Breast epithelium (tissue), 4 donors: ENCODE measurements at places on chromosomes 13 and 19.

DNA sequence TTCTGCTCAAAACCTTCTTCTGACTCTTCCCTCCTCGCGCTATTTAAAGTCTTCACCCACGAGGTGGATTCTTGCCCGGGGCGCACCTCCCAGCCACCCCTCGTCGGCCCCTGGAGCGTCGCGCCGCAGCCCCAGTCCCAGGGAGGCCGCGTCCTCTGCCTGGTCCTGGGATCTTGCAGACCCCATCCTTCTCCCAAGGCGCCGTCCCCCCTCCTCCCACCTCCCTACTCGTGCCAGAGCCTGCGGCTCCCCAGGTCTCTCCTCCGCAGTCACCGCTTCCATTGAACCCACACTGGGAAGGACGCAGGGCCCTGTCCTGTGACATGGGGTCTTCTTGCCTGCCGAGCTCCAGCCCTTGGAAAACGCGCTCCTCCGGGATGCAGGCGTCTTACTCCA is 486 bp downstream of the ZNF808 start:
- H3K27ac ChIP-seq = peak overlapping the region; percentile 88
- no peak for DNase-seq
- H3K4me1 ChIP-seq = no peaks in the 10 kb centered on the region
- no peaks in the 10 kb centered on the region for H3K27me3 ChIP-seq
- H3K36me3 ChIP-seq = no peaks in the 10 kb centered on the region
- peak overlapping the region; percentile 80 for H3K4me3 ChIP-seq

DNA sequence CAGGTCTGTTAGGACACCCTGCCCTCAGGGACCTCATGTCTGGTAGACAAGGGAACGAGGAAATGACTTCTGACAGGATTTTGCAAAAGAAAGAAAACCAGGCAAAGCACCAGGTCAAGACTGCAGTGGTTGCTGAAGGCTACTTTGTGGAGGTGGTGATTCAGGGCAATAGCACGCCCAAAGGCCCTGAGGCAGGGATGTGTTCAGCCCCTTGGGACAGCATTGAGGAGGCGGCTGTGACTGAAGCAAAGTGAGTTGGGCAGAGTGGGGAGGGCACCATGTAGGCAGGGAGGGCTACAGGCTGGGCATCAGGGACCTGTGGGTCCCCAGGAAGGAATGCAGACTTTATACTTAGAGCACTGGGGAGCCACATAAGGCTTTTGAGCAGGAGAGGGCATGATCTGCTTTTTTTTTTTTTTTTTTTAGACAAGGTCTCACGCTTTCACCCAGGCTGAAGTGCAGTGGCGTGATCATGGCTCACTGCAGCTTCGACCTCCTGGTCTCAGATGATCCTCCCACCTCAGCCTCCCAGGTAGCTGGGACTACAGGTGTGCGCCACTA is 10.8 kb upstream of the HOMER3 start:
- no peaks in the 10 kb centered on the region for H3K36me3 ChIP-seq
- H3K27me3 ChIP-seq = no peaks in the 10 kb centered on the region
- no peak overlapping the region for H3K27ac ChIP-seq
- no peak for DNase-seq
- H3K4me1 ChIP-seq = no peaks in the 10 kb centered on the region

DNA sequence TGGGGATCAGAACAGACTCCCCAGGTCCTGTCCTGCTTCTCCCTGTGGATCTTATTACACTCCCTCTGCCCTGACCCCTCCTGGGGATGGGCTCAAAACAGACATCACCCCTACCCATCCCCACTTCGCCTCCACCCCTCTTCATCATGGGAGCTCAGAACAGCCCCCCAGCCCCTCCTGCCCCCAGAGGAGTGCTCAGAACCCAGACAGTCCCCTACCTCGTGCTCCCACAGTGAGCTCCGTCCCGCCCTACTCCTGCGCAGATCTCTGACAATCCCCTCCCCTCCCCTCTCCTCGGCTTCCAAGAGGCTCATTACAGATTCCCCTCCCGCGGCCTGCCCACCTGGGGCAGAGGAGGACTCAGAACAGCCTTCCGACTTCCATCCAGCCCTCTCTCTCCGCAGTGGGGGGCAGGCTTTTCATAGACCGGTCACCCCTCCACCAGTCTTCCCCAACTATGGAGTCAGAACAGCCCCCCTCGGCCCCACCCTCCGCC is 6.1 kb downstream of the NXNL1 start:
- no peaks in the 10 kb centered on the region for H3K4me1 ChIP-seq
- H3K27ac ChIP-seq = no peak overlapping the region
- H3K27me3 ChIP-seq = peaks cover 25% of the 10 kb centered on the region
- no peaks in the 10 kb centered on the region for H3K36me3 ChIP-seq

- no peak overlapping the region for H3K4me3 ChIP-seq
- no peak overlapping the region for H3K27ac ChIP-seq
- no peaks in the 10 kb centered on the region for H3K36me3 ChIP-seq
- no peaks in the 10 kb centered on the region for H3K4me1 ChIP-seq
- H3K27me3 ChIP-seq = no peaks in the 10 kb centered on the region
- no peak for DNase-seq
These were observed 1624.7 kb downstream of the PCDH9 start for GRCh38 chr13:65605396-65605795.

DNA sequence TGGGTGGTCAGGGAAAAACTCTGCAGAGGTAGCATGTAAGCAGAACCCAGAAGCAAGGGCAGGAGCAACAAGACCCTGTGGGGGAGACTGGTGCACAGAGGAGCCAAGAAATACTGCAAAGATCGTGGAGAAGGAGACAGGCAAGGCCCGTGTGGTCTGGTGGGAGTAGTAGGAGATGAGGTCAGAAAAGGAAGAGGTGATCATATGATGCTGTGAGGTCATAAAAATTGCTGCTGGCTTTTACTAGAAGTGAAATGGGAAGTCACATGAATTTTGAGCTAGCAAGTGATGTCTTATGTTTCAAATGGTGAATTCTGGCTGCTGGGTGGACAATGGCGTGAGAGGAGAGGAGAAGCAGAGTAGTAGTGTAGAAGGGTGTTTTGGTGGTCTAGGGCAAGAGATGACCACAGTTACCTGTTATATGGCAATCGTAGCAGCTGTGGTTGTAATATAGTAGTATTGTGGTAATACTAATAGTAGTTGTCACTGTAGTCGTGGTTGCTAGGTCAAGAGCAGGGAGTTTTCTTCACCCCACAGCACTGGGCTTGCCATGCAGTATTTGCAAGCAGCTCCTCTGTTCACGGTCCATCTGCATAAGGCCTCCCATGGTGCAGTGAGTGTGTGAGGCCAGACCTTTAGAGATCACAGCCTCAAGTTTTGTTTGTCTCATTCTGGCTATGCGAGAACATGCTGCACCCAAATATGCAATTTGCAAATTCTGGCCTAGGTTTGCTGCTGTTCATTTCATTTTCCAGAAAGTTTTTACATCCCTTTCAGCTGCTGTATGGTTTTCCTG is 205.0 kb downstream of the TSHZ3 start:
- DNase-seq = no peak
- no peaks in the 10 kb centered on the region for H3K27me3 ChIP-seq
- H3K27ac ChIP-seq = no peak overlapping the region

GRCh38 chr19:42421591-42422031 is 5.6 kb downstream of the LIPE start:
- no peaks in the 10 kb centered on the region for H3K36me3 ChIP-seq
- DNase-seq = no peak
- peak overlapping the region; percentile 84 for H3K4me3 ChIP-seq
- no peaks in the 10 kb centered on the region for H3K4me1 ChIP-seq
- no peaks in the 10 kb centered on the region for H3K27me3 ChIP-seq
- peak overlapping the region; percentile 77 for H3K27ac ChIP-seq

DNA sequence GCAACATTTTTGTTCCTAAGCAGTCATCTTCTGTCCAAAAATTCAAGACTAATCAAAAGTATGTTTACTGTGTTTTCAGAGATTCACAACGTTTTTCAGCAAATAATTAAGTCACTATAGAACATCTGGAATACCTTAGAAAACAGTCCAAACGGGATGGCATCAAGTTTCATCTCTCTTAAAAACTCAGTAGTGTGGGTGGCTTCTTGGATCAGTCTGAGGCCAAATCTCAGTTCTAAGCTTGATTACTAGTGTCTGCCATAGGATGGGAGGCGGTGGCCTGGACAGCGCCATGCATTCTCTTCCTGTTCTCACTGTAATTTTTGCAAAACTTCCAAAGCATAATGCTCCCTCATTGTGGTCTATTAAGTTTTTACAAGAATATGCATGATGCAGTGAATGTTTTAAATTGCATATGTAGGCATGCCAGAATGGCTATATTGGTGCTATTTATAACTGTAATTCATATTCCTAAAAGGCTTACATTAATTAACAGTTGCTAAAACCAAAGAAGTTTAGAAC is 37.1 kb downstream of the ANKRD10 start:
- H3K4me3 ChIP-seq = no peak overlapping the region
- no peak overlapping the region for H3K27ac ChIP-seq
- no peaks in the 10 kb centered on the region for H3K36me3 ChIP-seq
- no peaks in the 10 kb centered on the region for H3K4me1 ChIP-seq

- no peaks in the 10 kb centered on the region for H3K4me1 ChIP-seq
- DNase-seq = no peak
- no peaks in the 10 kb centered on the region for H3K36me3 ChIP-seq
- no peak overlapping the region for H3K4me3 ChIP-seq
- H3K27me3 ChIP-seq = no peaks in the 10 kb centered on the region
These were observed 5.7 kb upstream of the CDC42EP5 start for GRCh38 chr19:54478677-54479266.

GRCh38 chr19:15124572-15125231 is 17.5 kb downstream of the SYDE1 start:
- H3K36me3 ChIP-seq = peaks cover 3% of the 10 kb centered on the region
- peak overlapping the region; percentile 68 for H3K4me3 ChIP-seq
- no peak for DNase-seq
- H3K27ac ChIP-seq = peak overlapping the region; percentile 99
- no peaks in the 10 kb centered on the region for H3K4me1 ChIP-seq

- DNase-seq = no peak
- no peak overlapping the region for H3K27ac ChIP-seq
- peaks cover 3% of the 10 kb centered on the region for H3K36me3 ChIP-seq
- H3K27me3 ChIP-seq = no peaks in the 10 kb centered on the region
- H3K4me1 ChIP-seq = no peaks in the 10 kb centered on the region
These were observed 61.9 kb upstream of the LDLR start for GRCh38 chr19:11027381-11027780.

DNA sequence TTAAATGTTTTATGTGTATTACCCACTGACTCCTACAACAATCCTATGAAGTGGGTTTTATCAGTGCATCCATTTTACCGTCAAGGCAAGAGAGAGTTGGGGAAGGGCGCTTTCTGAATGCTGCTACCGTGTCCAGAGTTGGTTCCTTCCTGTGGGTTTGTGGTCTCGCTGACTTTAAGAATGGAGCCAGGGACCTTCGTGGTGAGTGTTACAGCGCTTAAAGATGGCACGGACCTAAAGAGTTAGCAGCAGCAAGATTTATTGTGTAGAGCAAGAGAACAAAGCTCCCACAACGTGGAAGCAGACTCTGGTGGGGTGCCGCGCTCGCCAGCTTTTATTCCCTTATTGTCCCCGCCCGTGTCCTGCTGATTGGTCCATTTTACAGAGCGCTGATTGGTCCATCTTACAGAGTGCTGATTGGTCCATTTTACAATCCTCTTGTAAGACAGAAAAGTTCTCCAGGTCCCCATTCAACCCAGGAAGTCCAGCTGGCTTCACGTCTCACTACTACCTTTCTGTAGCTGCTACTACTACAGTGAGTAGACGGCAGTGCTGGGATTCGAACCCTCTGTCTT is 6.1 kb downstream of the OSCAR start:
- no peak for DNase-seq
- H3K27ac ChIP-seq = no peak overlapping the region
- no peak overlapping the region for H3K4me3 ChIP-seq
- H3K4me1 ChIP-seq = peaks cover 4% of the 10 kb centered on the region

- DNase-seq = no peak
- H3K4me1 ChIP-seq = peaks cover 15% of the 10 kb centered on the region
- no peaks in the 10 kb centered on the region for H3K27me3 ChIP-seq
- H3K4me3 ChIP-seq = no peak overlapping the region
- no peak overlapping the region for H3K27ac ChIP-seq
These were observed 64.0 kb downstream of the ALOX5AP start for GRCh38 chr13:30799356-30799824.

GRCh38 chr13:29522044-29522685 is 73.3 kb downstream of the SLC7A1 start:
- no peaks in the 10 kb centered on the region for H3K27me3 ChIP-seq
- DNase-seq = no peak
- no peaks in the 10 kb centered on the region for H3K36me3 ChIP-seq

DNA sequence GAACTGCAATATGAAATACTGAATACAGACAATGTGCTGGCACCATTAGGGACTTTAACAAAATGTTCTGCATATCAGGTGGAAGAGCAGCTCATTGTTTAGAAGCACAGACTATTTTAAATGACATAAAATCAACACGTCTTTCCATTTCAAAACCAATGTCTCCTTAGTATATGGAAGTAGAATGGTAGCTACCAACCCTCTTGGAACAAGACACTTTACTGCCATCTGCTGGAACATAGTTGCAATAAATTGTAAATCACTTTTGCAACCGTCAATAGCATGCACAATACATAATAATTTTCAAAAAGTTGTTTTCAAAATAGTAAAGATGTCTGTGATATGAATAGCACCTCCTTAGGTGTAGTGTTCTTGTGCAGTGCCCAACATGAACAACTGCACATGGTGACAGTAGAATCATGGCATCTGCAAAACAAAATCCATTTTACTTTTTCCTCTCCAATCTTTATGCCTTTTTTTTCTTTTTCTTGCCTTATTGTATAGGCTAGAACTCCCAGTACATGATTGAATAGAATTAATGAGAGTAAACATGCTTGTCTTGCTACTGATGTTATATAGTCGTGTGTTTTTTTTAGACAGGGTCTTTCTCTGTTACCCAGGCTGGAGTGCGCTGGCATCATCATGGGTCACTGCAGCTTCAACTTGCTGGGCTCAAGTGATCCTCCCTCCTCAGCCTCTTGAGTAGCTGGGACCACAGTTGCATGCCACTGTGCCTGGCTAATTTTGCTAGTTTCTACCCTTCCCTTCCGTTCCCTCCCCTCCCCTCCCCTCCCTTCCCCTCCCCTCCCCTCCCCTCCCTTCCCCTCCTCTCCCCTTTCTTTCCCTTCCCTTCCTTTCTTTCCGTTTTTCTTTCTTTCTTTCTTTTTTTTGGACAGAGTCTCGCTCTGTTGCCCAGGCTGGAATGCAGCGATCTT is 7.8 kb upstream of the LYPD5 start:
- no peak for DNase-seq
- H3K4me1 ChIP-seq = no peaks in the 10 kb centered on the region
- H3K27ac ChIP-seq = no peak overlapping the region
- no peaks in the 10 kb centered on the region for H3K36me3 ChIP-seq
- H3K27me3 ChIP-seq = no peaks in the 10 kb centered on the region

GRCh38 chr19:10533646-10534386 is 9.9 kb upstream of the ATG4D start:
- H3K27ac ChIP-seq = no peak overlapping the region
- no peaks in the 10 kb centered on the region for H3K4me1 ChIP-seq
- no peak overlapping the region for H3K4me3 ChIP-seq
- no peak for DNase-seq
- H3K27me3 ChIP-seq = no peaks in the 10 kb centered on the region
- H3K36me3 ChIP-seq = no peaks in the 10 kb centered on the region

- no peaks in the 10 kb centered on the region for H3K36me3 ChIP-seq
- no peaks in the 10 kb centered on the region for H3K4me1 ChIP-seq
These were observed 95.2 kb downstream of the LRCH1 start for GRCh38 chr13:46648166-46648607.

- H3K4me1 ChIP-seq = no peaks in the 10 kb centered on the region
- no peak overlapping the region for H3K4me3 ChIP-seq
- H3K27ac ChIP-seq = no peak overlapping the region
- H3K27me3 ChIP-seq = no peaks in the 10 kb centered on the region
These were observed 50.7 kb upstream of the SLC15A1 start for GRCh38 chr13:98803111-98803561.

GRCh38 chr19:28793391-28794168 is 419.4 kb downstream of the UQCRFS1 start:
- H3K27me3 ChIP-seq = no peaks in the 10 kb centered on the region
- DNase-seq = no peak
- H3K36me3 ChIP-seq = no peaks in the 10 kb centered on the region
